ENCODE measurements at places on chromosomes 3 and 15.
A peak's percentile ranks its signal among the peaks of the same experiment; 100 is the strongest.

DNA sequence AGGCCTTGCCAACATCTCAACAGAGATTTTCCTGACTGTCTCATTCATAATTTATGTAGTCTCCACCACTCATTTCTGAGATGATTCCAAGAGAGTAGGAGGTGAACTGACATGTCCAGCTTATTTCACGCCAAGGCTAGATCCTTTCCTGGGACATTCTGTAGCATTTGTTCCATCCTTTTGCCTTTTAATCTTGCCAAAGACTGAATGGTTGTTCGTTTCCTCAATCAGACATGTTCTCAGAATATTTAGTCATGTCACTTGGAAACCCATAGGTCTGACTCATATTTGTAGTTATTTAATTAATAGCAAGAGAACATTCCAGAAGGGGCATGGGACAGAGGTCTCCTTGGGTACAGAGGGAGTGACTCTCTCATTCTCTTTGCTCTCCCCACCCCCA is 80.9 kb downstream of the DHX36 start:
- no peak for DNase-seq

GRCh38 chr3:39294446-39295183 is 14.8 kb upstream of the CX3CR1 start:
- DNase-seq = no peak

GRCh38 chr3:39056151-39056550 is 4.3 kb downstream of the WDR48 start:
- no peak for DNase-seq

DNA sequence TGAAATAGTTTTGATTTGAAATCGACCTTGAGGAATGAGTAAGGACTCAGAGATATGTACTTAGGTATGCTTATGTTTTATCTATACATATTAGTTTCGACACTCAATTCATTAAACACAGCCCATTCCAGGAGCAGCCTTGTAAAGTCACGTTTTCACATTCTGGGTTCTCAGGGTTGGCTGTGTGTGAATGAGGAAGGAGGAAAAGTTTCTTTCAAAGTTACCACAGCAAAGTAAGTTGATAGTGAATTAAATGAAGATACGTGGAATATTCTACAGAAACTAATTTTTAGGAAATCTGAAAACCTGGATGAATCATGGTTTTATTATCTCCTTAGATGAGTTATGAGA is 133.5 kb downstream of the C3orf38 start:
- no peak for DNase-seq

DNA sequence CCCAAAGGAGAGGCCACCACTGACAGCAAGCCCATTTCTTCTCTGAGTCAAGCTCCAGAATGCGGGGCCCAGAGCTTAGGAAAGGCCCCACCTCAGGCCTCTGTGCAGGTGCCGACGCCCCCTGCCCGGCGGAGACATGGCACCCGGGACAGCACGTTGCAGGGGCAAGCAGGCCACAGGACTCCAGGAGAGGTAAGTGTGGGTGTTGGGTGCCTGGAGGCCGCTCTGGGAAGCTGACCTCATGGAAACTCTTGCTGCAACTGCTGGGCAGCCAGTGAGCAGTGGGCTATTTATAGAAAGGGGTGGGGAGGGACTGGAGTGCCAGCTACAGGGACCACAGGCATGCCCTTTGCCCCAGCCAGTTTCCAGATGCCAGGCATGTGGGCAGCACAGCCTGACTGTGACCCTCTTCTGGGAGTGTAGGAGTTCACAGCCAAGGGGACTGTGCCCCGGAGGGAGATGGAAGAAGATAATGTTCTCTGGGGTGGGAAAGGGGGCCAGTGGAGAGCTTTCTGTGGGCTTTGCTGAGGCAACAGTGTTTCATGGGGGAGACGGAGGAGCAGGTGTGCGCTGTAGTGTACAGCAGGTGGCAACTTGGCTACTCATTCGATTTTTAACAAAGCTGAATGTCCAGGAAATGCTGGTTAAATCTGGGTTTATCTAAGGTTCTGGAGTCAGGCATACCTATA is 23.7 kb downstream of the ALPK3 start:
- peak; percentile 80 for DNase-seq

DNA sequence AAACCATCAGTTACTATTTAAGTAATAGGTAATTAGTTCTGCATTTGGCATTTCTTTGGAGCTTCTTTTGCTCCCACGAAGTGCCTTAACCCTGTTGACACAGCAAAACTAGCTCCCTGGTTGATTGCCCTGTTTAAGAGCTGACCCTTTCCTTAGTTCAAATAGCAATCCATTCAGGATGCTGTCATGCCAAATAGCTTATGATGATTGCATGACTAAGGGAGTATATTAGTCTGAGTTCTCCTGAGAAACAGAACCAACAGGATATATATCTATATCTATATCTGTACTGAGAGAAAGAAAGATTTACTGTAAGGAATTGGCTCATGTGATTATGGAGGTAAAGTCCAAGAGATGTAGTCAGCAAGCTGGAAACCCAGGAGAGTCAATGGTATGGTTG is 50.3 kb upstream of the SPRED1 start:
- DNase-seq = no peak

DNA sequence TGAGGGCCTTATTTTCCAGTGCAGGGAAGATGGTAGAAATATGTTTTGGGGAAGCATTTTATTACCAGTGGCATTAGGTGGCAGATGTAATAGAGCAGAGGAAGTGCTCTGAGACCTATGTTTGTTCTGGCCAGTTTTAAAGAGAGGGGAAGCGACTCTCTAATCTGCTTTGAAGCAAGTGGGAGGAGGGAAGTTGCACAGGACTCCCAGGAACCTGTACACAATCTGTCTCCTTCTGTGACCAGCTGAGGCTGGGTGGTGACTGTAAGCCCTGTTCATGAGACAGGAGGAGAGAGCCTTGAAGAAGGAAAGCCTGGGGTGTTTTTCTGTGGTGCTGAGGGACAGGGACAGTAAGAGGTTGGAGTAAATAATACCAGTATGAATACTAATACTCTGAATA is 60.5 kb downstream of the LPP start:
- no peak for DNase-seq

- DNase-seq = no peak
Observed at GRCh38 chr3:38560284-38560683, 64.1 kb downstream of the EXOG start.

GRCh38 chr15:59251001-59251845 is 44.6 kb downstream of the LDHAL6B start:
- no peak for DNase-seq

DNA sequence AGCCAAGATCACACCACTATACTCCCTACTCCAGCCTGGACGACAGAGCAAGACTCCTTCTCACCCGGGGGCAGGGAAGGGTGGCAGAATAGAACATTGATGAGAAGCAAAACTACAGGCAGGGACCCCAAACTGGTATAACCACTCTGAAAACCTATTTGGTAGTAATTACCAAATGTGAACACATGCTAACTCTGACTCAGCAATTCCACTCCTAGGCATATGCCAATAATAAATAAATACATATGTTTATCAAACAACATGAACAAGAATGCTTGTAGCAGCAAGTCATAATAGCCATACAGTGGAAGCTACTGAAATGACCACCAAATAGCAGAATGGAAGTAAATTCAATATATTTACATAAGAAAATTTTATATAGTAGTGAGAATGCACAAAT is 31.0 kb upstream of the USP50 start:
- no peak for DNase-seq

- DNase-seq = no peak
Observed at GRCh38 chr15:69669446-69669845, 216.8 kb downstream of the RPLP1 start.

GRCh38 chr3:70150599-70150998 is 151.1 kb downstream of the SAMMSON start:
- no peak for DNase-seq

GRCh38 chr3:135895106-135895733 is 70.3 kb upstream of the PPP2R3A start:
- DNase-seq = peak; percentile 20

- no peak for DNase-seq
Observed at GRCh38 chr3:5116538-5116937, 5.6 kb upstream of the ARL8B start.

- no peak for DNase-seq
Observed at GRCh38 chr3:129662191-129662608, 55.7 kb upstream of the PLXND1 start.

- DNase-seq = peak; percentile 75
Observed at GRCh38 chr15:92808598-92809063, 91.5 kb upstream of the CHD2 start.

DNA sequence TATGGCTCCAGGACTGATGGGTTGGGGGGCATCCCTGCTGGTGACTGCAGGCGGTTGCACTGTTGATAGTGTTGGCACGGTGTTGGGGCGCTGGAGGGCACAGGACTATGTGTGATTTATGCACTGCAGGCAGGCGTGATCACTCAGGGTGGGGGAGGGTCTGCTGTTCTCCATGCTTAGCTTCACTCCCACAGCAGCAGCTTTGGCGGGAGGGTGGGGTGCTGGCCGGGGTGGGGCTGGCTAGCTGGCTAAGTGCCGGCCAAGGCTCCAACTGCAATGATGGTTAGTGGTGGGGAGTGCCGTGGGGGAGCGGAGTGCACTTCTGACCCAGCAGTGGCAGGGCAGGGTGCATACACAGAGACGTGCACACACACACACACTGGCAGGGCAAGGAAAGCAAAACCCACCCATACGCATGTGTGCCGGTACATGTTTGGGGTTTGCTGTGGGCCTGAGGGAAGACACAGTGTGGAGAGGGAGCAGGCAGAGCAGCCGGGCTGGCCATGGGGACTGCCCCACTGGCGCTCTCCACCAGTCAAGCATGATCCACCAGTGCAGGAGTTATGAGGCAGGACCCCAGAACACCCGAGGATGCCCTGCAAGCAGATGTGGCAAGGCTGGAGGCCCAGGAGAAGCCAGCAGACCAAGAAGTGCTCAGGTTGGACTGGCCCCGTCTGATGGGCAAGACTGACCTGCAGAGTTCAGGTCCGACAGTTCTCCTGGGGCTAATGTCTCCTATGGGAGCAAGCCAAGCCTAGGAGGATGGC is 16.5 kb upstream of the FGF7 start:
- no peak for DNase-seq

DNA sequence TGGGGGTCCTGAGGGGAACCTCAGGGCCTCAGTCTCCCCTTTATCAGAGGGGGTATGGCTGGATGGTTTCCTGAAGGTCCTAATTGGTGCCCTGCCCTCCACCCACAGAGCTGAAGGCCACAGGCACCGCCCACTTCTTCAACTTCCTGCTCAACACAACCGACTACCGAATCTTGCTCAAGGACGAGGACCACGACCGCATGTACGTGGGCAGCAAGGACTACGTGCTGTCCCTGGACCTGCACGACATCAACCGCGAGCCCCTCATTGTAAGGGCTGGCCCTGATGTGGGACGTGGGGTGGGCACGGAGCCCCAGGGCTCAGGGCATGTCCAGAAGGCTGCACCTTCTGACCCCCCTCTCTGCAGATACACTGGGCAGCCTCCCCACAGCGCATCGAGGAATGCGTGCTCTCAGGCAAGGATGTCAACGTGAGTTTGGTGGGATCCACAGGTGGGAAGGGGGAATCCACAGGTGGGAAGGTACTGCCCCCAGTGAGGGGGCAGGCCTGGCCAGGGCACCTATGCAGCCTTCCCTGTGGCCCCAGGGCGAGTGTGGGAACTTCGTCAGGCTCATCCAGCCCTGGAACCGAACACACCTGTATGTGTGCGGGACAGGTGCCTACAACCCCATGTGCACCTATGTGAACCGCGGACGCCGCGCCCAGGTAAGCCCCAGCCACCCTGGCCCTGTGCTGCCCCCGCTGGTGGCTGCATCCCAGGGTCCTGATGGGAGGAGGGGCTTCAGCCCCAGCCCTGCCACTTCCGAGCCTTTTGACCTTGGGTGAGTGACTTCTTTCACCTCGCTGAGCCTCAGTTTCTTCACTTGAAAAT is 17.5 kb upstream of the GNAT1 start:
- DNase-seq = no peak

GRCh38 chr3:98650971-98651779 is 57.8 kb upstream of the CPOX start:
- DNase-seq = no peak

GRCh38 chr3:133563186-133563591 is 10.3 kb upstream of the CDV3 start:
- no peak for DNase-seq

- no peak for DNase-seq
Observed at GRCh38 chr3:72839057-72839456, 9.2 kb downstream of the SHQ1 start.

DNA sequence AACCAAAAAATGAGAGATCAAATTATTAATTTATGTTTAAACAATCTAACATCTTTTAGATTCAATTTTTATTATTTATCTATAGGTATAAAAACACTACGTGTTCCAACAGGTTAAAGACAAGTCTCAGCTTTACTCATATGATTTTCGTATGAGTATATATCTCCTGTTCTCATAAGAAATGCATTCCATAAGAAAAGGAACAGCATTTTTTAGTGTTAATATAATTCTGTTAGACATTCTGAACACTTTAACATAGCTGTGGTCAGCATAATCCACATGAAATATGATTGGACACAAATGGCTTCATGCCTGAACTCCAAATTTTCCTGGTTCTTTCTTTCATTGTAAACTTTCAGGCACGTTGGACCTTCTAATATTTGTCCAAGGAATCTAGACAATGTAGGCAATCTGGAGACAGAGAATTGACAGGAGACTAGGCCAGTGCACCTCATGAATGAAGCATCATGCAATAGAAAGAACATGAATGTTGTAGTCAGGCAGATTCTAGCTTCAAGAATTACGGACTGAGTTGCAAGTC is 1122.0 kb upstream of the ALCAM start:
- DNase-seq = no peak

DNA sequence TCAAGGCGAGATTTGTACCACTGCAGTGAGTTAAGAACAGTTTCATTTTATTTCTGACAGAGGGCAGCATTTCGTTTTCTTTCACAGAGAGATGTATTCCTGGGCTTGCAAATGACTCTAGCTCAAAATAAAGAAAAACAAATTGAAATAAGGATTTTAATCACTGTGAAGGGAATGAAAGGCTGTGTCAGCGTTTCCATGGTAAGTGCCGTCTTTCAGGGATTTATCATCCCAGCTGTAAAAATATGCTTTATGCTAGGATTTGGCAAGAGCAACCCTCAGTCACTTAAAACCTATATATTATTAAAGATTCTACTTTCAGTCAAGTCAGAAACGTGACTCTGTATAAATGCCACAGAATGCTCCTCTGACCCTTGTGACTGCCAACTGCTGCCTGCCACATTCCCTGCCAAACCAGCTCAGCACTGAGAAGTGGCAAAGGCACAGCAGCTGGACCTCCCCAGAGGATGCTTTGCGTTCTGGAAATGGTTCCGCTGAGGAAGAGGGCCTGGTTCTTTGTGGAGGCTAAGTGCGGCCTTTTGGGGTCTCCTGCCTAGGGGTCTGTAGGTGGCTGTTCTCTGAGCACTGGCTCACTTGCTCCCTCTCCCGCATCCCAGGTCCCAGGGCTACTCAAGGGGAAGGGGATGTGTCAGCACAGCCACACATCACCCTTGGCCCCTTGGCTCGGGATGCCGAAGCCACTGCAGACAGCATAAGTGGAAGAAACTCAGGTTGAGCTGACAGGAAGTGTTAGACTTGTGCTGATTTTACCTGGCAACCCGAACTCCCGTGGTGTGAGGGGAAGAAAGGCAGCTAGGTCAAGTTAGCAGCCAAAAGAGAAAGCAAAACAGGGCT is 56.6 kb upstream of the POMGNT2 start:
- DNase-seq = no peak

All from HuH-7.5 (cell line).